ENCODE measurements at places on chromosomes 5 and 9.
A peak's percentile ranks its signal among the peaks of the same experiment; 100 is the strongest.

DNA sequence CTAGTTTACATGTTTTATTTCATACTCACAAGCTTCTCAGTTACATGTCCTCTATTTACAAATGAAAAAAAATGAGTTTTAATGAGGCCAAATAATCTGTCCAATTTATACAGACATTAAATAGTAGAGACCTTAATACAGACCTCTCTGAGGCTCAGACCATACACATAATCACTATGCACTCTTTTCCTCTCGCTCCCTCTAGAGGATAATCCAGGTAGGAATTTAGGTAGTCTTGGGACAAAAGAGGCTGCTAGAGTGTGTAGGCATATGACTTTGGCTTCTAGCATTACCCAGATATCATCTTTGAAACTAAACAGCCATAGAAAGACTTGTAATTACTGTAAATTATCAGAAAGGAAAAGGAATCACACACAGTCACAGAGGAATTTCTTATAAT, 444.7 kb downstream of the HINT1 start:
- no peak for DNase-seq

DNA sequence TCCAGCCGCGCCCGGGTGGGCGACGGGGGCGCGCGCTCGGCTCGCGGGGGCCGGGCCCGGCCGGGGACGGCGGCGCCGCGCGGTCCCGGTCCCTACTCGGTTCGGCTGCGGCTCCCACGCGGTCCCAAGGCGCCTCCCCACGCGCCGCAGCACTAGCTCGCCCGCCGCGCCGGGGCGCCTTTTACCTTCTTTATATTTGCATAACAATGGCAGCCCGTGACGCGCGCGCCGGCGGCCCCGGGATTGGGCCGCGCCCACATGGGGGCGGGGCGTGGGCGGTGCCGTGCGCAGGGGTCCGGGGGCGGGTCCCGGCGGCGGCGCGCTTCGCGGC, at the start of gene NRARP:
Gene NRARP, minus strand, starts transcription at position 154 of the 331 bp plus-strand sequence. CDS start 343 bp downstream, outside the sequence.
- no peak for DNase-seq

- DNase-seq: no peak
These were observed 5.3 kb downstream of the LHX3 start for GRCh38 chr9:136199391-136200288.

DNA sequence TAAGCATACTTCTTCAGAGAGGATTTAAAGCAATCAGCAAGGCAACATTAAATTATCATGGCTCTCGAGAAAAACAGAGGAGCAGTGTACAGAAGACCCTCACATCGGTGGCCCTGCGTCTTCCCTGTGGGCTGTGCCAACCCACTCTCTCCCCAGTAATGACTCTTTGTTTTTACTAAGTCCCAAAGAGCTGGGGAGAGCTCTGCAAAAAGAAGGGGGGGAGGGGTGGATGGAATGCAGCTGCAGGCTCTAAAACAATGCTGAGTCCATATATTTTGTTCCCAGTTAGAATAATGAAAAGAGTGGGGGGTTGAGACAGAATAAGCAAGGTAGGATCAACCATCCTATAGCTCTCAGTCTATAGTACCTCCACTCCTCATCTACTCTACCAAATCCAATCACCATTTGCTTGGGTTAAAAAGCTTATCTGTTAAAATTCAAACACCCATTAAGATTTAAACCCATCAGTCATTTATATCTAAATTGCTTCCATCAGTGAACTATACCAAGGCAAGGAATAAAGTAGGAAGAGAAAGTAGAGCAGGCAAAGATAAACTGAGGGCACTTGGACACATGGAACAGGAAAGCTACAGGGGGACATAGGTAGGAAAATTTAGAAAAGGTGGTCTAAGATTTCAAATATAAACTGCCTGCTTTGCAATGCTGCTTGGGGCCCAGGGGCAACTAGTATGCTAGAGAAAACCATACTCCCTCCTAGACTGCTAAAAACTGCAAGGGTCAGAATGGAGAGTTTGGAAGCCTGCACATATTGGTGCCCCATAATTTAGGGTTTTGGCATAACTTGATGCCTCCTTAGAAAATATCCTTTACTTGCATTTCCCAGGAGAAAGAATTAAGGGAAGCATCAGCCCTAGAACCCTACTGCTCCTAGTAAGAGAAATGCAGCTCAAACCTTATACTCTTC, 20.6 kb downstream of the ELL2 start:
- DNase-seq: no peak

DNA sequence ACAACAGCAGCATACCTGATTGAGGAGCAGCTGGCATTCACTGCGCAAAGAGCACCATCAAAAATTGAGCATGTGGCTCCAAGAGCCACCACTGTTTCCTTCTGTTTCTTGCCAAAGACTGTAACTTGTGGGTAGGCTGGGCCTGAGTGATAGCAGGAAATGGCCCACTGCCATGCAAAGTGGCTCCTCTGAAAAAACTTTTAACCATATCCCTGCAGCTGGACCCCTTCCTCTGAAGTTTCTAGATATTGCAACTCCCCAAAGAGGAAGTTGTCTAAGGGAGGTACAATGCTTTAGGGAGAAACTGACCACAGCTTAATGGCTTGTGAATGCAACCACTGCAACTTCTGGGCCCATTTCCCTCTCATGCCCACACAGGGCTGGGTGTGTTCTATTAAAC, 355.4 kb upstream of the PDE4D start:
- no peak for DNase-seq

- no peak for DNase-seq
These were observed 146.9 kb downstream of the GOLPH3 start for GRCh38 chr5:32027093-32027716.

DNA sequence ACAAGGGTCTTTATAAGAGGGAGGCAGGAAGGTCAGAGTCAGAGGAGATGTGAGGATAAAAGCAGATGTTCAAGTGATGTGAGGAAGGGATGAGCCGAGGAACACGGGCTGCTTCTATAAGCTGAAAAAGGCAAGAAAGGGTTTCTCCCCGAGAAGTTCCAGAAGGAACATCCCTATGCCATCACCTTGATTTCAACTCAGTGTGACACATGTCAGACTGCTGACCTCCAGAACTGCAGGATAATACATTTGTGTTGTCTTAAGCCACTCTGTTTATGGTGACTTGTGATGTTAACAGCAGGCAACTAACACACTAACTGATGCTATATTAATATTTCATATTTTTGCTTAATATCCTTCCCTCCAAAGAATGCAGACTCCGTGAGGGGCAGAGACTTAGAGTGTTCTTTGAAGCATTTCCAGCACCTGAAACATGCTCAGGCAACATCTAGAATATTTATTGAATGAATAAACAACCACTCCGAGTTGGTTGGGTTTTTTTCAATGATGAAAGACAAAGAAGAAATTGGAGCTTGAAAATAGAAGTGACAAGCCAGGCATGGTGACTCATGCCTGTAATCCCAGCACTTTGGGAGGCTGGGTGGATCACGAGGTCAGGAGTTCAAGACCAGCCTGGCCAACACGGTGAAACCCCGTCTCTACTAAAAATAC, 77.6 kb upstream of the ADRA1B start:
- DNase-seq: peak; percentile 50

GRCh38 chr9:3457175-3457574, 68.6 kb downstream of the RFX3 start:
- no peak for DNase-seq

DNA sequence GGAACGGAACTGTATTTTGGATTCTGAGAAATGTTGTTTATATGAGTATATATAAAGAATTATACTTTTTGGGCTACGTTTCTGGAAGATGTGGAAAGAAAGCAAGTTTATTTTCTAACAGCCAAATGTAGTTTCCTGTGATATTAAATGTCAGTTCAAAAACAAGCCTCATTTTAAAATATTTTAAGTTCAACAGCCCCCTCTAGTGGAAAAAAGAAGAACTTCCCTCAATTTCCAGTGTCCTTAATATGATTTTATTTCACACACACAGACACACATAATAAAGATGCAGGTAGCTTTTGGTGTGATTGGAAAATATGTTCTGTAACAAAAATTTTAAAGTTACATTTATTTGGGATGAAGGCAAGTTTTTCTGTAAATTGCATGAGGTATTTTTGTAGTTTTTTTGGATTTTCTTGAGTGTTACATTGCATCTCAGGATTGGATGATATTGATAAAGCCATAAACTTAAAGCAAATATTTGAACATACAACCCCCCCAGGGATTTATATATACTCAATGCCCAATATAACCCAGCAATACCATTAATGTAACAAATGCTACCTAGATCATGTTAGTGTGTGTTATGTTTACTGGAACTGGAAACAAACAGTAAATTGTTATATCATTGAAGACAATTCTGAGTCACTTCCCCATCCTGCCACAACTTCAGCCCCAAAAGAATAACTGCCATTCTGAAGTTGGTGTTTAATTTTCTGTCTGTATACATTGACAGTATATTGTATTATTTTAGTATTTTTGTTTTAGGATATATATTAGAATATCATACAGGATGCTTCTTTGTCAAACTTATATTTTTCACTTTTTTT, 54.0 kb downstream of the CCDC171 start:
- no peak for DNase-seq

GRCh38 chr9:29697011-29697410, 2123.7 kb upstream of the C9orf72 start:
- no peak for DNase-seq

DNA sequence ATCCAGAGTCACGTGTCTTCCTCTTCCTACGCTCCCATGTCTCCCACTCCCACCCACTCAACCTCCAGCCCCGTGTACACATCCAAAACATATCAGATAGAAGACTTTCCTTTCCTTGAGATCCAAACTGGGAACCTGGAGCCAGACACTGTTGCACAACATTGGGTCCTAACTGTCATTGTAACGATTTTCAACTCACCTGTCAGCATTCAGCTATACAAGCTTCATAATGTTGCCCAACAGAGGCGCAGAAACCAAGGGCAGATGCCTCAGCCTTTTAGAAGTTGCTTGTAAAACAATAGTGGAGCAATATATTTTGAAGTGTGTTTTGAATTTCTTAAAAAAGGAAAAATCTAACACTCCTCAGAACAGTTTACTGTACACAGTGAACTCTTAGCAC, 84.9 kb upstream of the GLIS3 start:
- no peak for DNase-seq

GRCh38 chr5:154466147-154466546, 11.9 kb downstream of the HAND1 start:
- DNase-seq: no peak

DNA sequence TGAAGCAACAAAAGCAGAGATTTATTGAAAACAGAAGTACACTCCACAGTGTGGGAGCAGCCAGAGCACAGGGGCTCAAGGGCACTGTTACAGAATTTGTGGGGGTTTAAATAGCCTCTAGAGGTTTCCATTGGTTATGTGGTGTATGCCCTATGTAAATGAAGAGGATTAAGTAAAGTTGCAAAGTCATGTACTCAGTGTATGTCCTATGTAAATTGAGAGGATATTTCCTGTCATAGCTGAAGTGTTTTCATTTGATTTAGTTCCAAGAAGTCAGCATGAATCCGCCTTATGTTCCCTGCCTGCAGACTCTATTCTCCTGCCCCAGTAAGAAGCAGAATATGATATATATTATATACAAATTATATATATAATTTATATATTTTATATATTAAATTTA, 966.0 kb upstream of the COX7C start:
- DNase-seq: no peak

DNA sequence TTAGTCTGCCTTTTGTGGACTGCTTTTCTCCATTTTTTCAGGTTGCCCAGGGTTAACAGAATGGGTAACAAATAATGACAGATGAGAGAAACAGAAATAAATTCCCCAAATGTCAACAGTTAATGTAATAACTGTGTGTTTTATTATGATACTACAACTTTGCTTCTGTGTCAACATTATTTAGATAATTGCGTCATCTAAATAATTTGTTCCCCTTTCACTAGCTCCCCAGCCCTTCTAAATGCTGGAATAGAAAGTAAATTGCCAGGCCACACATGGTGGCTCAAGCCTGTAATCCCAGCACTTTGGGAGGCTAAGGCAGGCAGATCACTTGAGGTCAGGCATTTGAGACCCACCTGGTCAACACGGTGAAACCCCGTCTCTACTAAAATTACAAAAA, 53.5 kb downstream of the RNF38 start:
- no peak for DNase-seq

- no peak for DNase-seq
These were observed 627 bp downstream of the ARRDC1 start for GRCh38 chr9:137606005-137606621.

DNA sequence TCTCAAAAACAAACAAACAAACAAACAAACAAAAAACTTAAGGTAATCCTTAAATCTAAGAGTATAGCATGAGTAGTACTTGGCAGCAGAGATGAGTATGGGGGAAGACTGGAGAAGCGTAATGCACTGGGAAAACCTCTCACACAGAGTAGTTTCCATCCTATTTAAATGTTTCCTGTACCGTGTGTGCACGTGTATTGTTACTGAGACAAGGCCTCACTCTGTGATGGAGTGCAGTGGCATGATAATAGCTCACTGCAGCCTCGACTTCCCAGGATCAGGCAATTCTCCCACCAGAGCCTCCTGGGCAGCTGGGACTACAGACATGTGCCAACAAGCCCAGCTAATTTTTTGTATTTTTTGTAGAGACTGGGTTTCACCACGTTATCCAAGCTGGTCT, 2.9 kb downstream of the UIMC1 start:
- DNase-seq: no peak

GRCh38 chr9:18761742-18762300, 271.2 kb downstream of the SAXO1 start:
- no peak for DNase-seq

GRCh38 chr5:152092580-152092979, 167.9 kb upstream of the GLRA1 start:
- no peak for DNase-seq

- no peak for DNase-seq
These were observed 20.4 kb upstream of the NTNG2 start for GRCh38 chr9:132141344-132141947.
